ENCODE measurements at places on chromosomes 4 and X.

- no peak for DNase-seq
Observed at GRCh38 chrX:115018040-115018647, 728 bp upstream of the IL13RA2 start.

DNA sequence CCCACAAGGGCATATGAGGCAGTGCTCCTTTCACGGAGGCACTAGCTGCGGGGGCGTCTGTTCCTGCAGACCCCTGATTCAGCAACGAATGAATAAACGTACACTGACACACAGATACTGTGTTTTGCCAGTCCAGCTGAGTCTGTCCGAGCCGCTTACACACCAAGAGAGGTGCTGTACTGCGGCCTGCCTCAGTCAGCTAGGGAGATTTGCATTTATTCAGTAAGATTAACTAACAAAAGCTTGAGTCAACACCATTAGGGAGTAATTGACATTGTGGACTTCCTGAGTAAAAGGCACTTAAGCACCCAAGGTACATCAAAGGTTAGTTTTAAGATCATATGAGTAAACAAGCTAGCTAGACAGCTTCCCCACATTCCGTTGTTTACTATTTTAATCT is 31.0 kb upstream of the BEX4 start:
- DNase-seq, result no peak

DNA sequence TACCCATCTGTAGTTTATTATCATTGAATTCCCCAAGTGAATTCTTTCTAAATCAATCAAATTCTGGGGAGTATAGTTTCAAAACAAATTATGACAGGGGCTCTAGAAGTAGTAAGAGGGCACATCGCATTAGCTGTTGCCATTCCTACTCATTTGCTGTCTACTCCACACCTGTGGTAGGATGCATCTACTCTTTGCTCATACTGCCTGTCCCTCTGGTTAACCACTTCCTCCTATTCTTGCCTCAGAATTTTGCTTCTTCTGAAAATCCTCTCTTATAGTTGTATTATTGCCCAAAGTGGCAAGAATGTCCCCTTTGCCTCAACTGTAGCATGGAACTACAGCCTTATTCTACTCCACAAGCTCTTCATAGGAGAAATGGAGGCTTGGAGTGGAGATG is 12.7 kb upstream of the DGKK start:
- no peak for DNase-seq

DNA sequence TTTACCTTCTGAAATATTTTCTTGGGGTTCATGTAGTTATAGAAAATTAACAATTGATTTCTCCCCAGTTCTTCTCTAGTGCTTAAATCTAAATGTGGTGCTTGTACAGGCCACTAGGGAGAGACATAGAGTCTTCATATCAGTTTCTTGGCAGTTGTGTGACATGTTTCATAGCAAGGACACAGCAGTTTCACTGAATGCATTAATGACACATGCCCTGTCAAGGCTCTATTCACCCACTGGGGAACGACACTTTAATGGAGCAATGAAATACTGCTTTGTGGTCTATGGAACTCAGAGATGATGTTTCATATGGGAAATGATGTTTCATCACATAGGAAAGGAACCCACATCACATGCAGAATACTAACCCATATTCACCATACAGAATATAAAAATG is 2.8 kb downstream of the VEGFC start:
- no peak for DNase-seq

DNA sequence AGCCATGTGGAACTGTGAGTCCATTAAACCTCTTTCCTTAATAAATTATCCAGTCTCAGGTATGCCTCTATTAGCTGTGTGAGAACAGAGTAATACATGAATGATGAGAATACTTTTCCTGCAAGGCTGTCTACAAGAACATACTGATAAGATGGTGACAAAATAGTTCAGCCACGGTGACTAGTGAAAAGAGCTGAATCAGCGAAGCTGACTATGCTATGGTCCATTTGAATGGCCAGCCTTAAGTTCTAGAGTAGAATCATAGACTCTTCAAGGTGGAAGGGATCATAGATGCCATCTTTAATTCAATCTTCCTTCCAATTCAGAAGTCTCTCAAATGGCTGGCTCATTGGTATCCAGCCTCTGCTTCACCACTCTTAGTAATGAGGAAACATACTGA is 163.3 kb downstream of the SPANXN1 start:
- no peak for DNase-seq

DNA sequence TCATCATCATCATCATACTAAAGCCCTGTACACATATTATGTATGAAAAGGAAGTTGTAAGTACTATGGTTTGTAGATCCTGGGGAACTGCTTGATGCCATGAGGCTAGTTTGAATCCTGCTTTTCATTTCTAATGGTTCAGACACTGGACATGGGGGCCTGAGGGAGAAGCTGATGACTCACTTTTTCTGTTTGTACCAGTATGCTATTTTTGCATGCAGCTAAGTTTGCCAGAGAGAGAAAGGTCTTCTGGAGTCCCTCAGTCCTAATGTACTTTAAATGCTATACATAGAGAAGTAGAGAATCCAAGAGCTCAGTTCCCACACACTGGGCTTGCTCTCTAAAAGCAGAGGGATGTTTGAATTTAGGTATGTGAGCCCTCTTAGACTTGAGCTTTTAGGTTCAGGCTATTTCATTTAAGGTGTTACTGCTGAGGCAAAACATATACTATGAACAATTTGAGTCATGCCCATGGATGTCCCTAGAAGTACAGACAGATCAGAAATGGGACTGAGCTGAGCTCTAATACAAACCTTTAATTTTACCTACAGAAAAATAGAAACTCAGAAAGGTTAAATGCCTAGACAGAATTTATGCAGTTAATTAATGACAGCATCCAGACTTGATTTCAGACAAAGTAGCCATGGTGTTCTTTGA is 17.6 kb upstream of the HS3ST1 start:
- DNase-seq, result no peak

DNA sequence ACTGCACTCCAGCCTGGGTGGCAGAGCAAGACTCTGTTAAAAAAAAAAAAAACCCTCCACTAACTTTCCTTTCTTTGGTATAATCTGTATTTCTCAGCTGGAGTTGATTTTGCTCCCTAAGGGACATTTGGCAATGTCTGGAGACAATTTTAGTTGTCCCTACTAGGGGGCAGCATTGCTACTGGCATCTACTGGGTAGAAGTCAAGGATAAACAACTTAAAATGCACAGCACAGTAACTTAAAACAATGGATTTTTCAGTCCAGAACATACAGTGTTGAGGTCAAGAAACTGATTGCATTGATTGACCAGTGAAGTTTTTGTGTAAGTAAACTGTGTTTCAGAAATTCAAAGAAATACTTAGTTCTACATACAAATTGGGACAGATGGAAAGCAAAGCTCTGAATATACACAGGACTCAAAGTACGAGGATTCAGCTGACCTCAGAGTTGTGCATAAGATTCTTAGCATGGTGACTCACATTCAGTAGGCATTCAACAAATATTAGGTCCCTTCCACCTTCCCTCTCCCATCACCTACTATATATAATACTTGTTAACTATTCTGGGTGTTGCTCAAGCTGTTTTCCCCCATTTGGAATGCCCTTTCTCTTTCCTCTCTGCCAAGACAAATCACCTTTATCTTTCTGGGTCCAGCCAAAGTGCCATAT is 8.8 kb downstream of the DDX53 start:
- DNase-seq, result no peak

DNA sequence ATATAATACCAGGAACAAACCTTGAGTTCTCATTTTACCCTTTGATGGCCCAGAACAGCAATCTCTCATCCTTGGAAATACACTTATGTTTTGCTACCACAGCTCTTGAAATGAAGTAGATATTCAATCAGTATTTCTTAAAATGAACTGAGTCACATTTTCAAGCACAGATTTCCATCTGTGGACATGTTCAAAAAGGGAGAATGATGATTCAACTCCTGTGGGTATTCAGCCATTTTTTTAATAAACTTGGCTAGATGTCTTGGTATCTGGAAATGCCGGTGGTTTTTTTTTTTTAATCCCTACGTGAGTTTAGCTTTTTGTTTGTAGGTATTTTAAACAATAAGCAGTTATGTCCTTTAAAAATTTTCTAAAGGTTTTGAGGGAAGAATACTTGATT is 64.2 kb upstream of the TRPC5OS start:
- no peak for DNase-seq

DNA sequence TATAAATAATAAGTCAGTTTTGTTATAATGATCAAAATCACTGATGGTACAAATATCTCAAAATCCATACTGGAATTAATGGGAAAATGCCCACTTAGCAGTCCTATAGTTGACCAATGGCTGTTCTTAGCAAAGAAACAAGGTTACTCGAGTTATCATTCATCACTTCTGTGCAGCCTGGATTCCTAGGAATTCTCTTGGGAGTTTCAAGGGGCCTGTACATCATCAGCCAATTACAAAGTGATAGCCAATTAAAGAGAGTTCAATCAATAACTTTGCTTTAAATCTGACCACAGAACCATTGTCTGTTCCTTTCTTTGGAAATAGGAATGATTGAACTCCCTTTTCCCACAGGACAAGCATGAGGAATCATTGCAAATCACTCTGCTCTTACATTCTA is 205.5 kb downstream of the PCDH19 start:
- no peak for DNase-seq

- DNase-seq, result no peak
Observed at GRCh38 chrX:130120321-130120731, 10.0 kb upstream of the ELF4 start.

- DNase-seq, result no peak
Observed at GRCh38 chr4:150401083-150401687, 180.8 kb upstream of the MAB21L2 start.

GRCh38 chrX:118730500-118731247 is 3.3 kb downstream of the IL13RA1 start:
- DNase-seq, result no peak

DNA sequence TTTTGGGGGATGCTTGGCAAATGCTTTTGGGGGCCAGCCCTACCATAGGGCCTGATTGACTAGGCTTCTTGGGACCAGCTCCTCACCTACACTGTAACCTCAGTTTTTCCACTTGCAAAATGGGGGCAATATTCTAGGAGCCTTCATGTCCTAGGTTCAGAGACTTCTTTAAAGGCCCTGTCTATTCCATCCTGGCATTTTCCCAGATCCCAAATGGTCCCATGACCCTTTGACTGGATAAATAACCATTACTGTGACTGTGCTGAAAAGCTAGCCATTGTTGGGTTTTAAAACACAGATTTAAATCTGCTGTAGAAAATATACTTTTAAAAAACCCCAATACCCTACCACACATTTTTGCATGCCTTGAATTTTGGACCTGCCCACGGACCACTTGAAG is 149.8 kb downstream of the EFNB1 start:
- no peak for DNase-seq

DNA sequence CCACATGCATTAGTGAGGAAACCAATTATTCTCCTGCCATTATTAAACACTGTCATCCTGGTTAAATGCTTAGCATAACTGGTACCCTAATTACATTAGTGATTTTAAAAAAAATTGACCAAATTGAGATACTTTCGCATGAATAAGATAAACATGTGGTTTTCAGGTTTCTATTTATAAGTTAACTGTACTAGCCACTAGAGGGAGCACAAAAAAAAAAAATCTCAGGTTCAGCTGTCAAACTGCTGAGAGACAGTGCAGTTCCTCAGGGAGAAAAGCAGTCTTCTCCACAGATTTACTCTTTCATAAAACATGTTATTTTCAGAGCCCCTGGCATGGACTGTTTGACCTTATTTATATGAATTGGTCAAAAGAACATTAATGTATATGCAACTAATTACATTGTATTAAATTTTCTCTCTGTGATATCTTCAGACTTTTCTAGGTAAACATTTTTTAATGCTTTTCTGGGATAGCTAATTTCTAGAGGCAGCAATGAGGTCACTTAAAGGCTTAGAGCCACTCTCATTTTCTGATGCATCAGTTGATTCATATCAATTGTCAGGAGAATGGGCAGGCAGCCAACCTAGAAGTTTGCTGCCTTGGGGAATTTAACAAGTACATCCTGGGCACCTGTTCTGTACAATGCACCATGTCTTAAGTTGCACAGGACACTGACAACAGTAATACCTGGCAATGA is 167.5 kb downstream of the CDS1 start:
- DNase-seq, result no peak

- no peak for DNase-seq
Observed at GRCh38 chrX:109843963-109844751, 111.1 kb upstream of the ACSL4 start.

GRCh38 chrX:107878106-107878505 is 52.4 kb downstream of the MID2 start:
- no peak for DNase-seq

DNA sequence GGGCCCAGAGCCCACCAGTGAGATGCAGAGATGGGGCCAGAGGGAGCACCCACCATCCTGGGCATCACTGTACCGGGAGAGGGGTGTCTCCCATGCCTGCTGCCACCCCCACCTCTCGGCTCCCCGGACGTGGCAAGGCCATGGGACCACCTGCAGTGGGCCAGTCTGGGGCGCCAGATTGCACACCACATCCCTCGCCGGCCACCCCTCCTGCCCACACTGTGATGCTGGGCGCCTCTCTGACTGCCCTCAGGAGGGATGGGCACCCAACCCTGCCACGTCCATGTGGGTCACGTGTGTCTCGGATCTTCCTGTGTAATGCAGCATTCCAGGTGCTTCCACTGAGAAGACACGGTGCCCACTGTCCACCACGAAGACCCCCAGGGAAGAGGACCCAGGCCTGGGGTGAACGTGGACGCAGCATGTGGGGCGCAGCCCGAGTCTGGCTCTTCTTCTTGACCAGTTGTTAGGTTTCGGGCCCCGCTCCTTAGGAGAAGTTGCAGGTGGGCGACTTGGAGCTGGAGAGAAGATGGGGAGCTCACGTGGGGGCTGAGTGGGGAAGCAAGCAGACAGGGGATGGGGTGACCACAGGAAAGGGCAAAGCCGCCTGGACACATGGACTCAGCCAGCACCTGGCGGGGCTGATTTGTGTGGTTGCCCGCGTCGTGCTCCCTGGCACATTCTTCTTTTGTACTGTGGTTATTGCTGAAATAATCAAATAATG is 47.7 kb downstream of the ZFYVE28 start:
- no peak for DNase-seq

DNA sequence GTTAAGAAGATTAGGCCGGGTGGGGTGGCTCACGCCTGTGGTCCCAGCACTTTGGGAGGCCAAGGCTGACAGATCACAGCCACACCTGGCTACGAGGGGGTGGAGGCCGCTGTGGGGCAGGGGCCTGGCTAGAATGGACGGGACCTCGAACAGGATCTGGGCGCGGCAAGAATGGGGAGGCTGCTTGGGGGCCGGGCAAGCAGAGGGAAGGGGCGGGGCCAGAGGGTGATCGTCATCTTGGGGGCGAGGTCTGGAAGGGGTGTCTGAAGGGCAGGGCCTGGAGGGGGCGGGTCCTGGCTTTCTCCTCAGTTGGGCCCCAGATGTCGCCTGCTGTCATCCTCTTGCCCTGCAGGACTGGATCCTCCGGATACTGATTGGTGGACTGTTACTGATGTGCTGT is 57.3 kb upstream of the ENPEP start:
- no peak for DNase-seq

GRCh38 chrX:19065535-19065934 is 56.7 kb downstream of the ADGRG2 start:
- no peak for DNase-seq

DNA sequence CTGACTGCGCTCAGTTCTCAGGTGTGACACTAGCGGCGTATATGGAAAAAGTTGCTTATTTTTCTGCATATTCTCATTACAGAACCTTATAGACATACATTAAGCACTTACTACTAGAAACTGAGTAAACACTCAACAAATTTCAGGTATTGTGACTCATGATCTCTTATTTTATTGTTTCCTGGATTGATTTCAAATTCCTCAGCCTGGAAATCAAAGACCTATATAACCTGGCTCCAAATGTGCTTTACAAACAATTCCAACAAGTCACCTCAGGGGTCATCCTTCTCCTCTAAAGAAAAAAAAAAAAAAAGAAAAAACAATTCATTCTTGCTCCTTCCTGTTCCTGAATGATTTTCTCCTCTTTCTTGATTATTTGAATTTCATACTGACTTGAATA is 152.3 kb downstream of the ADAM29 start:
- DNase-seq, result no peak
